ENCODE measurements at places on chromosomes 6 and 20.

DNA sequence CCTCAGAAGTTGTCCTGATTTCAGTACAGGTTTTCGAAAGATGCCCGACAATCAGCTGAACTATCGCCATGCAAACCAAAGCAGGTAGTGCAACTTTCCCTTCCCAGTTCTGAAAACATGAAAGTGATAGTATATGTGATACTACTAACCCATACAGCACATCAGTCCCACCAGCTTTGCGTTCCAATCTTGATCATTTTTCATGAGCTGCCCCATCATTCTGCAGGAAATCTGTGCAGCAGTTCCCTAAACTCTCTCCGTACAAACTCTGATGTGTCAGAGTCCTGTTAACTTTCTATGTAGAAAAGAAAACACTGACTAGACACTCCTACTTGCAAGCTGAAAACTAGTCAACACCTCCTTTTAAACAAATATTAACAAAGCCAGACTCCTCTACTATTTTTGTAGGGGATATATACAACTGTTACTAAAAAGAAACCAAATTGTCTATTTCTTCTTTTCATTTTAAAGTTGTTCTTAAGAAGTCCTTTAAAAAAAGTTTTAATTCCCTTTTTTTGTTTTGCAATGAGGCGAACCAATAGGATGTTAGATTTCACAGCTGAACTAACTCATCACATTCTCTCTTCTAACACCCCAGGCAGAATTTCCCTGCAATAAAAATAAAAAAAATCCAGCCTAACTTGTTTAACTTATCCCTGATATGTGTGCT is 99.6 kb upstream of the DST start:
- no peak for DNase-seq

DNA sequence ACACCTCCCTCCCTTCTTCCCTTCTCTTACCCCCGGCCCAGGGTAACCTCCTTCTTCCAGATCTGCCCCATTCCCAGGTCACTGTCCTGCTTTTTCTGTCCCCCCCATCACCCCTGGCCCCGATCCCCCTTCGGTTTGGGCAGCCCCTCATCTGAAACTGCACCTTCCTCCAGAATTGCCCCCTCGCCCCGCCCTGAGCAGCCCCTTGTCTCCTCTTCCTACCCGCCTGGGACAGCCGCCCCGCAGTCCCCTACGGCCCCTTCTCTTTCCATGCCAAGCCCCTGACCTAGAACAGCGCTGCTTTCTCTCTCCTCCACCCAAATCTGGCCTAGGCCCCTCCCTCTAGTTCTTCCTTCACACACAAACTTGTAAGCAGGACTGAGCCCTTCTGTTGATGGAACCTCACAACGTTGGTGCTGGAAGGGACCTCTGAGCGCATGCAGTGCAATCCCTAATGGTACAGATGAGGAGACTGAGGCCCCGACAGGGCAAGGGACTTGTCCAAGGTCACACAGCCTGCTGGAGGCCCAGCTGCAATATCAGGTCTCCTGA is 630 bp downstream of the PPP2R5D start:
- peak; percentile 11 for DNase-seq

GRCh38 chr6:99165838-99166237 is 183.6 kb downstream of the FAXC start:
- no peak for DNase-seq

DNA sequence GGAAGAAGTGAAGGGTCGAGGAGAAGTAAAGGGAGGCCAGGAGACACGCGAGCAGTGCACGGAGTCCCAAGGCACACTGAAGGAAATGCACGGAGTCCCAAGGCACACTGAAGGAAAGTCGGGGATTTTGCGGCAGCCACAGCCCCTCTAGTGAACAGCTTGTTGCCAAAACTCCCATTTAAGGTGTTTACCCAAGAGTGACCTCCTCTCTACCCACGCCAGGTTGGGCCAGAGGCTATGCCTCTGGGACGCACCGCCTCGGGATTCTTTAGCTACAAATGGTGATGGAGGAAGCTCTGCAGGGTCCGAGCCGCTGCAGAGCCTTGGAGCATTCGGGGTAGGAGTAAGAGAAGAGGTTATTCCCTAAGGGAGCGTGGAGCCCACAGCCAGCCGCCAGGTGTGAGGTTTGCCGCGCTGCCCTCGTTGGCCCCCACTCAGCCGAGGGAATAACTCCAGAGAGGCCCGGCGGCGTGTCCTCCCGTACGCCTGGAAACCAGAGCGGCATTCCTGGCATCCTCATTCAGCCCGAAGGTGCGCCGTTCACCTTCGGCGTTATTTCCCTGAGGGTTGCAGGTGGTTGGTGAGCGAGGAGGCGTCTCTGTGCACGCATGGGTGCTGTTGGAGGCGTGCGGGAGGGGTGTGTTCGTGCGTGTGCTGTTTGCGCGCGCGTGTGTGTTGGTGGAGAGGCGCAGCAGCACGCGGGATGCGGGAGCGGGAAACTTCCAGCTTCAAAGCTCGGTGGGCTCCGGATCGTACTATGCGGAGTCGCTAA is 3.4 kb upstream of the MAFB start:
- DNase-seq, result no peak

DNA sequence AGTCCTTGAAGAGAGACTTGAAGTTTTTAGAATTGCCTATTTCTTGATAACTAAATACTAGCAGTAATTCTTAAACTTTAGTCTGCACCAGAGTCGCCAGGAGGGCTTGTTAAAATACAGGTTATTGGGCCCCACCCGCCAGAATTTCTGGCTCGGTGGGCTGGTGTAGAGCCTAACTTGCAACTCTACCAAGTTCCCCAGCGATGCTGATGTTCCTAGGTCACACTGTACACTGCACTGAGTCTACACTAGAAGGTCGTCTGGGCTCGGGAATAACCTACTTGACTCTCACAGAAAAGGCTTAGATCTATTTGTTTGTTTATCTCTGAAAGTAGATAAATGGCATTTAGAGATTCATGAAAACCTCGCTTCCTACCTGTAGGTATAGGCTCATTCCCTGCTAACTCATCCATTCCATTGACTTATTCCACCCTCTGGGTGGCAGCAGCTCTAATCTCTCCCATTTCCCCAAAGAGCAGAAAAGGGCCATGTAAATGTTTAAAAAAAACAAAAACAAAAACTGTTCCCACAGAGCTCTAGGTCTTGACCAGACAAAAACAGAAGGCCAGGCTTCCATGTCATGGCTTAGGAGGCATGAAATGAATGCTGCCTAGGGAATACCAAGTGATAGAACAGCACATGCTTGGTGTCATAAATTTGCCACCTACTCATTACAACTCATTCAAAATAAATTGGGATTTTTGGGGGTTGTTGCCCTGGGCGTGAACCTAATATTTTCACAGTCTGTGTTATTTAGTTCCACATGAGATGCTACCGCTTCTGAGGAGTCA is 292.1 kb downstream of the ADGB start:
- no peak for DNase-seq

DNA sequence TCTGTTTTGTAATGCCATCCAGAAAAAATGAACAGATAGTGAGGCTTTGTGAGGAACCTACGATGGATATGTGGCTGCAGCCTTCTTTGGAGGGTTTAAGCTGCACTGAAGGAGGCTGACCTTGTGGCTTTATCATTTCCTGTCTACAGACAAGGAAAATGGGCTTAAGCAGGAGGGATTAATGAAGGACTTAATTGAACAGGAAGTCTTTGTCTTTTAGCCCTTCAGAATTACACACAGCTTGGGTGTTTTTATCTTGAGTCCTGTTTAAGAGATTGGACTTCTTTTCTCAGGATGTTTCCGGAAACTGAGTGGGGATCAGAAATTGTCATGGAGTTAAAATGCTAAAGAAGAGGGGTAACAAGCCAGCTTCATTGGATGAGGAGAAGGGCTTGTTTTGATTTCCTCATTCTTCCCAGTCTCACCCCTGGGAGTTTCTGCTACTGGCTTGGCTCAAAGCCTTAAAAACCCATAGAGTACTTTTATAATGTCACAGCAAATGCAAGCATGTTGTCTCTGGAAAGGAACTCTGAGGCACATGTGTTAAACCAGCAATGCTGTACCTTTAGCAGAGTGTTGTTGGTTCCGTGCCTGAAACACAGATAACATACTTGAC is 193.6 kb downstream of the JARID2 start:
- DNase-seq, result no peak

DNA sequence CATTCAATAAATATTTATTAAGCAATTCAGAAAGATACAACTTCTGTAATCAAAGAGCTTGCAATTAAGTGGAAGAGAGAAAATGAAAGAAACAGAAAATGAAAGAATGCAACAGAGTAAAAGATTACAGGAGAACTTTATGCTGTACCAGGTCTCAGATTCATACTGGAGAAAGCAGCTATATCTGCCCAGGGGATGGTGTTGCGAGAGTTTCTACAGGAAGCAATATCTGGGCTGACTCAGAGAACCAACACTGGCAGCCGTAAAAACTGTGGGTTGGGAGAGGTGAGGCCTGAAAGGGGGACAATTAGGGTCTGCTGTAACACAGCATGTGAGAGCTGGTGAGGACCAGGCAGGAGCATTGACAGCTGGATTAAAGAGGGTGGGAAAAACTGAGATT is 256.7 kb upstream of the TCF21 start:
- DNase-seq, result no peak

GRCh38 chr6:114064862-114065261 is 93.9 kb upstream of the HDAC2 start:
- DNase-seq, result no peak

DNA sequence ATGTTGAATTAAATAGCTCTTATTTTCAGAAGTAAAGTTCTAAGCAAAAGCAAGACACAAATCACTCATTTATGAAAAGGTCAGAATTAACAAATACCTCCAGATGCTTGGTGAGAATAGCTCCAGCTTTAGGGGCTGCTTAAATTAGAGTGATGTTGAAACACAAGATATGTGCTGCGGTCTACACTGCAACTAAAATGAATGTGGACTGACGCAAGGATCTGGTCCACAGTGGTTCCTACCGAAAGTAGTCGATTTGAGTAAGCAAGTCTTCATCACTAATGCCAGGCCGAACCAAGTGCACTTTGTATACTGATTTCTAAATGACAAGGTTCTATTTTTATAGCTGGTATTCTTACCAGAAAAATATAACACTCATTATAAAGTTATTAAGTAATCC is 96.3 kb downstream of the PRDM1 start:
- no peak for DNase-seq

DNA sequence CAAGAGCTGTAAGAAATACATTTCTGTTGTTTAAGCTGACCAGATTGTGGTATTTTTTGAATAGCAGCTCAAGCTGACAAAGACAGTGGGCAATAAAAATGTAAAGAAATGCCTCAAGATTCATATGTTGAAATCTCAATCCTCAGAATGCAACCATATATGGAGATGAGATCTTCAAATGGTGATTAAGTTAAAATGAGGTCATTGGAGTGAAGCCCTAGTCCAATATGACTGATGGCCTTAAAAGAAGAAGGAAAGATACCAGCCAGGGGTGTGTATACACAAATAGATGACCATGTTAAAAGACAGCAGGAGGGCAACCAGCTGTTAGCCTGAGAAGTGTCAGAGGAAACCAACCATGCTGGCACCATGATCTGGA is 7.1 kb upstream of the DDO start:
- DNase-seq, result no peak

GRCh38 chr6:21914121-21914973 is 320.8 kb downstream of the SOX4 start:
- DNase-seq, result peak; percentile 3

- DNase-seq, result peak; percentile 43
Measured at GRCh38 chr20:38863024-38863851, 57.7 kb downstream of the PPP1R16B start.

DNA sequence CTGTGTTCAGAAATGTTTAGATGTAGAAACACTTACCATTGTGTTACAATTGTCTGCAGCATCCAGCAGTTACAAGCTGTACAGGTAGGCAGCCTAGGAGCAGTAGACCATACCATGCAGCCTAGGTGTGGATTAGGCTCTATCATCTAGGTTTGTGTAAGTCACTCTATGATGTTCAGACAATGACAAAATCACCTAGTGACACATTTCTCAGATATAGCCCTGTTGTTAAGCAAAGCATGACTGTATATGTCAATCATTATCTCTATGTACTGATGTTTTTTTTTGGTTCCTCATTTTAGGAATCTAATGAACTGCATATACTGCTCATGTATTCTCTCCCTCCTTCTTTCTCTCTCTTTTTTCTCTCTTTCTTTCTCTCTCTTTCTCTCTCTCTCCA is 22.2 kb downstream of the CST8 start:
- no peak for DNase-seq

DNA sequence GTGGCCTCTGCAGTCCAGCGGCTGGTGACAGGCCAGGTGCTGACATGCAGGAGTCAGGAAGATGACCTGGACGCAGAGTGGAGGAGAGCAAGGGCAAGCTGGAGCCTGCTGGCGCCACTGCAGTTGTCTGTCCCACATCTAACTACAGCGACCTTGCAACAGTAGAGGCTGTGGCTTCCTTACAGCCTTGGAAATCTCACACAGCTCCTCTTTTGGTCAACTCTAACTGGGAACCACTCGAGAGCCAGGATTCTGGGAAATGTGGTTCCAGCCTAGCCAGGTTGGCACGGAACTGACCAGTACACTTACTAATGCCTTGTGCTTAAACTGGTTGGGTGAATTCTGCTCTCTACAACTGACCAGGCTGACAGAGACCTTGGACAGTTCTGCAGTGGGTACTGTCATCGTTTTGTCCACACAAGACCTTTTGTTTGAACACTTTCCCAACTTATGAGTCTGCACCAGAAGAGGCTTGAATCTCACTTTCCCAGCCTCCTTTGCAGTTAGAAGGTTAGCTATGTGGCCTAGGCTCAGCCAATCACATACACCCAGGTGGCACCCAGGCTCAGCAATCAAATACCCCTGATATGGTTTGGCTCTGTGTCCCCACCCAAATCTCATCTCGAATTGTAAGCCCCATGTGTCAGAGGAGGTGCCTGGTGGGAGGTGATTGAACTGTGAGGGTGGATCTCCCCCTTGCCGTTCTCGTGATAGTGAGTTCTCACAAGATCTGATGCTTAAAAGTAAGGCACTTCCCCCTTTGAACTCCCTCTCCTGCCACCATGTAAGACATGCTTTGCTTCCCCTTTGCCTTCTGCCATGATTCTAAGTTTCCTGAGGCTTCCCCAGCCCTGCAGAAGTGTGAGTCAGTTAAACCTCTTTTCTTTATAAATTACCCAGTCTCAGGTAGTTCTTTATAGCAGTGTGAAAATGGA is 153.5 kb downstream of the ZMYND8 start:
- no peak for DNase-seq

DNA sequence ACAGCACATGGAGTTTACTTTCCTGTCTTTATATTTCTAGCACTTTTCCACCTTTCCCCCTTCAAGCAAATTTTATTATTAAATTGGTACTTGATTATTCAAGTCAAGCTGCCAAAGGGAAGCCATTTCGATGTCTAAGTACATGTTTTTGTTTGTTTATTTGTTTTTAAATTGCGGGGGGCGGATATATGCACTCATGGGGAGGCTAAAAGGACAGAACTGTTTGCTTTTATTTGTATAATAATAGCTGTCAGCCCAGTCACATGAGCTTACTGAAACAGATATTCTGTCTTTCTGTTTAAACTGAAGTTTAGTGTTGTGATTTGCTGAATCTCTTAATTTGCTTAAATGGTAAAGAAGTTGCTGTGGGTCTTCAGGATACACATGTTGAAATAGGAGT is 49.6 kb upstream of the PLCG1 start:
- no peak for DNase-seq
